ENCODE measurements at places on chromosomes 2 and 18.

DNA sequence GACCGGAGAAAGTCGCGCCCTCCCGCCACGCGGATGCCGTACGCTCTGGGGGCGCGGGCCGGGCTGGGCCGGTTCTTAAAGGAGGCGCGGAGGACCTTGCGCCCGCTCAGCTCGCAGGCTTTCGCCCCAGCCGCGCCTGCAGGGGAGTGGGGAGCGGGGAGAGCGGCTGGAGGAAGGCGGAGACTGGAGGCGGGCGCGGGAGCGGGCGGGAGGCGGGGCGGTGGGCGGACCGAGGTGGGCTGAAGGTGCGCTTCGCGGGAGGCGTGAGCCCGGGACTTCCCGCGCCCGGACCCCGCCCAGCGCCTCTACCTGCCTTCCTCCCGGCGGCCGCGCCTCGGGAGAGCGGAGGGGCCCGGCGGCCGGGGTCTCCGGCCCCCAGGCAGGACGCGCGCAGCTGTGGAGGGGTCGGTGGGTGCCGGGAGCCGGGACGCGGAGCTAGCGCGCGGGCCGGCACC, at the start of gene ADRA2B:
ADRA2B (minus strand) TSS at position 148 of the 455 bp plus-strand sequence. CDS start 422 bp downstream, outside the sequence.
- peak; percentile 39 for DNase-seq

GRCh38 chr18:60537074-60537473, 164.5 kb upstream of the MC4R start:
- no peak for DNase-seq

DNA sequence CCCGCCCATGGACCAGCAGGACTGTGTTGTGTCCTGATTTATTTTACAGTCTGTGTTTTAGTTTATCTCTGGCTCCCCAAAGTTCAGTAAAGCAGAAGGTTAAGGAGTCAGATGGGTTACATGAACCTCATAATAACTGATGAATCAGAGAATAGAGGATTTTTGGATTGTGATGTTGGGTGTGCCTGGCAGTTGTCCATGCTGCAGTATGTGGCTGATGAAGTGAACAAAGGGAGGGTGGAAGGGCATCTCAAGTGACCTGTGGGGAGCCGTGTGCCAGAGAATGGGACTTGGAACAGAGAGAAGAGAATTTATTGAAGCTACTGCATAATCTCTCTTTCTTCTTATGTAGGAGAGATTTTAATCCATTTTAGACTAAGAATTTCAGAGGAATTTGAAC, 145.5 kb downstream of the MAP4K4 start:
- no peak for DNase-seq

DNA sequence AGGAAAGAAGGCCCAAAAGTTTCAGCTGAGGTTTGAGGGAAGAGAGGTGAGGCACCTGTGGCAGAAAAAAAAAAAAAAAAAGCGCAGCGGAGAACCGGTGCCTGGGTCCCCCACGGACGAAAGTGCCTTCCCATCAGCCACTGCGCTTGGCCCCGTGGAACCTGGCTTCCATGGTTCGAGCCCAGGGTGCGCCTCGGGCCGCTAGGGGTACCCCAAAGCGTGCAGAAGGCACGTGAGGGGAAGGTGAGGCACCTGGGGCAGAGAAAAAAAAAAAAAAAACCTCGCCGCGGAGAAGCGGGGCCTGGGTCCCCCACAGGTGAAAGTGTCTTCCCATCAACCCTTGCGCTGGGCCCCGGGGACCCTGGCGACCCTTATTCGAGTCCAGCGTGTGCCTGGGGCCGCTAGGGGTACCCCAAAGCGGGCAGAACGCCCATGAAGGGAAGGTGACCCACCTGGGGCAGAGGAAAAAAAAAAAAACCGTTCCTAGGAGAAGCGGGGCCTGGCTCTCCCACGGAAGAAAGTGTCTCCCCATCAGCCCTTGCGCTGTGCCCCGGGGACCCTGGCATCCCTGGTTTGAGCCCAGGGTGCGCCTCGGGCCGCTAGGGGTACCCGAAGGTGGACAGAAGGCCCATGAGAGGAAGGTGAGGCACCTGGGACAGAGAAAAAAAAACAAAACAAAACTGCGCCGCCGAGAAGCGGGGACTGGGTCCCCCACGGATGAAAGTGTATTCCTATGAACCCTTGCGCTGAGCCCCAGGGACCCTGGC, 228.6 kb downstream of the CCDC74A start:
- DNase-seq = no peak

- DNase-seq = peak; percentile 57
Measured at GRCh38 chr2:23940718-23941620, 706 bp downstream of the UBXN2A start.

GRCh38 chr2:60516383-60516811, 37.1 kb downstream of the BCL11A start:
- peak; percentile 1 for DNase-seq

DNA sequence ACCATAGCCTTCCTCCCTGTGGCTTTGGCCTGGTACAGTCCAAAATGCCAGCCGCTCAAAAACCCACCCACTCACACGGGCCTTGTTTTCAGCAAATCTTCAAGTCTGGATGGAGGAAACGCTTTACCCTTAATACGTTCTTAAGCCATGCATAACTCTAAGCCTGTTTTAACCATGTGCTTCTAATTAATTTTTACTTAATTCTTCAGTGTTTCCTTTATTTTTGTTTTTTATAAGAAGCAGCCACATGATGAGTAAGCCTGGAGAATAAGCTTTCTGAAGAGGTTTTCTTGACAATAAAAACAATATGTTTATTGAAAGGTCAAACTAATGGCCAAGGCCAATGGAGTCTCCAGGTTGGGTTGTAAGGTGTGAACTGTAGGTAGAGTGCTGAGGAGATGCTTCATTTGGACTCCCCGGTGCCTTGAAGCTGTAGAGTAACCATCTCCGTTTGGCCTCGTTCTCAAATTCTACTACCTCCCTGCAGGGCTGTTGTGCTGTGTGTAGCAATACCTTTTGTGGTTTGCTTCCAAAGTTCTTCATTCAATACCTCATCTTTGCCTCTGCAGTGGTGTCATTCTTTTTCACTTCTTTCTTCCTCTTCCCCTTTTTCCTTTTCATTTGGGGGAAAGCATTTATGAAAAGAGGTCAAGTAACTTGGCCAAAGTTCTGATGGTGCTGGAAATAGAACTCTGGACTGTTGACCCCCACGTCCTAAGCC, 113.7 kb downstream of the PRKCE start:
- no peak for DNase-seq

DNA sequence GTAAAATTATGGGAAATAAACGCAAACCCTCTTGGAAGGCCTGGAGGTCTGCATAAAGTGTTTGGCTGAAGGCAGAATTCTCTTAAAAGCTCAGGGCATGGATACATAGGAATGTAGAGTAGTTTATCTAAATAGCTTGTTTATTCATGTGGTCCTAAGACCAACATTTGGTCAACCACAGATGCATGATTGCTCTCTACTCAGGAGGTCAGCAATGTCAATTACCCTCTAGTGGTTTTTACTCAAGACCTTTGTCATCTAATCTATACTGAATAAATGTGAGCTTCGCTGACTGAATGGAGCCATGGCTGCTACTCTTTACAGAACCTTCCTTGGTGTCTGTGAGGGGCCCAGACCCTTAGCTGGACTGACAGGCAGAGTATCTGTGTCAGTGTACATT, 139.8 kb downstream of the ATL2 start:
- DNase-seq = no peak

DNA sequence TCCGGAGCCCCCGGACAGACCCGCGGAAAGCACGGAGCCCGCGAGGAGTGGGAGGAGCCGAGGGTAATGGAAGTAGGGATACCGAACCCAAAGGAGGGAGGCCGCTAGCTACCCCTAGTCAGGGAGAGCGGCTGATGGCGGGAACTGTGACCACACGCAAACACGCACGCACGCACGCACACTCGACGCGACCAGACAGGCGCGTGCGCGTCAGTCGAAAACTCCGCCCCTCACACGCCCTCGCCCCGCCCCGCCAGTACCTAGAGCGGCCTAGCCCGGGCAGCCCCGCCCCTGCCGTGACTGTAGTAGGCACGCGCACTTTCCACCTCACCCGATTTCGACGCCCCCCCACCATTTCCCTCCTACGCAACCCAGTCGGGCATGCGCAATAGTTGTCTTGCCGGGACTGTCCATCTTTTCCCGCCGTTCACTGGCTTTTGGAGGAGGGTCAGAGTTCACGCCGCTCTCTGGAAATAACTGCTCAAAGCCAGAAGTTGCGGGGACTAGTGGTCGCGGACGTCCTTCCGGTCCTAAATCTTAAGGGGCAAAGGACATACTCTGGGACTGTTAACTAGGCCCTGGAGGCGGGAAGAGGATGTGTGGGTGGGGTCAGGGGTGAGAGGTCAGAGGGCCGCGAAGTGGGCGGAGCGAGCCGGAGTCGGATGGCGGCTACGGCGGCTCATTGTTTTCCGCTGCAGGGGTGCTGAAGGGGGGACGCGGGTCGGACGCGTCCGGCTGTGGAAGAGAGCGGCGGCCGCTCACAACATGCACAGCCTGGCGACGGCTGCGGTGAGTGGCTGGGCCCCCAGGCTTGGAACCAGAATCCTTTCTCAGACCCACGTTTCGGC, at the start of the genes CNOT9 and USP37:
CNOT9 (plus strand) TSS at position 650 of the 848 bp plus-strand sequence; CDS start at position 766, 116 bp downstream.
USP37 (minus strand) TSS at position 162 of the 848 bp plus-strand sequence. CDS start 9,698 bp downstream, outside the sequence.
- DNase-seq = peak; percentile 99

GRCh38 chr18:73962256-73962655, 185.4 kb downstream of the FBXO15 start:
- DNase-seq = no peak

- DNase-seq = no peak
Measured at GRCh38 chr18:9380621-9381395, 46.2 kb downstream of the TWSG1 start.

DNA sequence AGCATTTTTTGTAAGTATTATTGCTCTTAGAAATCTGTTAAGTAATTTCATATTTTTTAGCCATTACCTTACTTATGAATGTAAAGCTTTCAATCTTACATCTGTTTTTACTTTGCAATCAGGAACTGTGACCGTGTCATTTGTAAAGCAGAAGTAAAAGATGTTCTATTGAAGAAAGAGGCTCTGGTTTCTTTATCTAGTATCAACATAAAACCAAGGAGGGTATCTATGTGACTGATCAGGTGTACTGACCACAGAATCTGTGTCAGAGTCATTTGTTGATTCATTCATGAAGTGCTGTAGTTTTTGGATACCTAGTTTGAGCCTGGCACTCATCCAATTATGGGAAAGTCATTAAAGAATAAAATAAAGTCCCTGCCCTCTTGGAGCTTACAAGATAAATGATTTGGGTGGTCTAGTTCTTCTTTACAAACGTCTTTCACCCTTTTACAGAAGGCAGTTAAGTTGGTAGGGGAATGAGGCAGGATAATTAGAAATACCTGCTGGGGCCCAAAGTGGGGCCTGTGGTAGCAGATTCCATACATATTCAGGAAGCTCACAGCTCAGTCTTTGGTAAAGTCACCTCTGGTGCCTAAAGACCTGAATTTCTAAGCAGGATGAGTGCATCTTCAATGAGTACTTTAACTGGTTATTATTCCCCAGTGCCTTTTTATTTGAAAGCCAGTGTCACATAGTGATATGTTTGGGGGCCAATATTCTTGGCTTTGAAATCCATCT, 260.6 kb upstream of the NT5C1B start:
- no peak for DNase-seq

DNA sequence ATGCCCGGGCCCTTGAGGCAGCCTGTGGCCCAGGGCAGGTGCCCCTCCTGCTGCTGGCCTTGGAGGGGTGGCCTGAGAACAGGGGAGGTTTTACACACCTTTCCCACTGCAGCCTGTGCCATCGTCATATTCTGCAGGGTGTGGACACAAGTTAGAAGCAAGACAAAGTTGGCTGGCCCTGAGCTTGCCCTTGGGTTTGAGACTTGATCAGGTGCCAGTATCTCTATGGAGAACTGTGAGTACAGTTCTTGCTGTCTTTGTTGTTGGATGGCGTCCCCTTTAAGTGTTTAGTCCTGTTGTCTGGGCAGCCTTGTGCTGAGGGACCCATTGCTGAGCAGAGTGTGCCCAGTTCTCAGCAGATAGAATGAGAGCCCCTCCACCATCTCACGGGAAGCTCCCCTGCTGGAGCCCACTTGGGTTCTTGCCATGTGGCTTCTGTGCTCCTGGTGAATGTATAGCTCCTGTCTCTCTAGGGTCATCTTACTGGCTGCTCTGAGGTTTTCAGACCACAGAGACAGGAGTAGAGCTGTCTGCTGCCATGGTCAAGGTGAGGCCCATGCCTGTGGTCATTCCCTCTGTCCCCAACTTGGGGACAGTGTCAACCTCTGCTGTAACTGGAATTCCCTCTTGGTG, 115.9 kb downstream of the SH3RF3 start:
- DNase-seq = no peak

GRCh38 chr2:205524656-205525055, 157.6 kb upstream of the NRP2 start:
- DNase-seq = no peak

GRCh38 chr18:62637807-62638687, 77.3 kb upstream of the PHLPP1 start:
- peak; percentile 56 for DNase-seq

DNA sequence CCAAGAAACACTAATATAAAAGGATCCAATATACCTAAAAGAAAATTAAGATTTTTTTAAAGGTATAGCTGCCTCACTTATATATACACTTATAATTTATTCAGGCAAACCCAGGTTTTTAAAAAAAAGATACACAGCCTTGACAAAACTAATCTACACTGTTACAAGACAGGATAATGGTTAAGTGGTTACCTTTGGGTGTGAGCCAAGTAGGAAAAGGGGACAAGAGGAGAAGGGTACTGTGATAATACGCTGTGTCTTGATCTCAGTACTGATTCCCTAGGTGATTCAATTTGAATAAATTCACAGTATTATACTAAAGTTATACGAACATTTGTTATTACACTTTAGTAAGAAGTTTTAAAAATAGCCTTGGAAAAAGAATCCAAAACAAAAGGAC, 30.6 kb downstream of the KLHL41 start:
- DNase-seq = no peak

DNA sequence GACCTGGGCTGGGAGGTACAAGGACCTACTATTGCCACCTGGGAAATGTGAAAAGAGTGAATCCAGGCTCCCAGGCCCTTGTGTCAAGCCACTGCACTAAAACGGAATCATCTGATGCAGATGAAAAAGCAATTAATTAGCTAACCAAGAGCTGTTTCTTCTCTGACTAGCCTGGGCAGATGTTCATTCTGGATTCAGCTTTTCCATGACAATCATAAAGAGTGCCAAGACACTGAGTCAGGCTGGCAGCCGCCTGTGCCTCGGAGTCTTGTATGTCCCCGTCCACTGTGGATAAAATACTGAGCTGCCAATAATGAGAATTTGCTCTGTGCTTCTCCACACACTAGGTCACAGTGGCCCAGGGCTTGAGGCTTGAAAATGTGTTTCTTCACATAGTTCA, 21.7 kb upstream of the LCLAT1 start:
- DNase-seq = no peak

GRCh38 chr2:220181165-220181564, 553.7 kb downstream of the SLC4A3 start:
- DNase-seq = no peak

DNA sequence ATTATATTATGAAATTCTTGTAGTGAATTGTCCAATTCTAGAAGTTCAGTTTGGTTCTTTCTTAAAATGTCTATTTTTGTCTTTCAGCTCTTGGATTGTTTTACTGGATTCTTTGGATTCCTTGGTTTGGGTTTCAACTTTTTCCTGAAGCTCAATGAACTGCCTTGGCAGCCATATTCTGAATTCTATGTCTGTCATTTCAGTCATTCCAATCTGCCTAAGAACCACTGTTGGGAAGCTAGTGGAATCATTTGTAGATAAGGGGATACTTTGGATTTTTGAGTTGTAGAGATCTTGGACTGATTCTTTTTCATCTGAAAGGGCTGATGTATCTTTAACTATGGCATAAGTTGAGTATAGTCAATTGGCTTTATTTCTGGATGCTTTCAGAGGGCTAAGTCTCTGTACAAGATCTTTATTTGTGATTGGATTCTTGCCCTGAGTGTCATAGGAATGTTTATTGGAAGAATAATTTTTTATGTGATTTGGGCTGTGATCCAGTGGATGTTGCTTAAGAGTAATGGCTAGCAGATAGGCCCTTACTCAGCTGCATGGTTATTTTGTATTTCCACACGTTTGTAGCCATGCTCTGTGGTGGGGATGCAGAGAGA, 42.3 kb downstream of the SERPINB7 start:
- no peak for DNase-seq
